ENCODE measurements at places on chromosomes 7 and 10. TPM values are rescaled to one million over a fixed set of nuclear protein-coding genes. Genes with fewer than 3 reads are reported as not detected.

CTNNA3 gene
- polyA plus RNA-seq: not detected

CRTAC1 gene
- polyA plus RNA-seq: not detected

CYP17A1 gene
- polyA plus RNA-seq: not detected

PNLIPRP1 gene
- not detected for polyA plus RNA-seq

TFEC gene
- polyA plus RNA-seq: 0.05 TPM
